Activated gamma-delta T cell (primary cell): ENCODE measurements at places on chromosomes 1 and 21.

DNA sequence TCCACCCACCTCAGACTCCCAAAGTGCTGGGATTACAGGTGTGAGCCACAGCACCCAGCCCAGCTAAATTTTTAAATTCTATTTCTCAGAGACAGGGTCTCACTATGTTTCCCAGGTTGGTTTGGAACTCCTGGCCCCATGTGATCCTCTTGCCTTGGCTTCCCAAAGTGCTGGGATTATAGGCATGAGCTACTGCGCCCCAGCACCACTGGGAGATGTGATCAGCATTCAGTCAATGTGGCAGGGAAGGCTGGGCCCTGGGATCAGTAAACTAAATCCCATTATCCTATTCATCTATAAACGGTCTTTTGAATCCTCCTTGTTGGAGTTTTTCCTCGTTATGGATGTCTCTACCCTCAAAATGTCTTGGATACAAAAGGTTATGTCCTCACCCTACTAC is 113.5 kb downstream of the PGBD5 start:
- no peak for DNase-seq

GRCh38 chr1:82503822-82504221 is 703.1 kb downstream of the ADGRL2 start:
- DNase-seq = no peak

DNA sequence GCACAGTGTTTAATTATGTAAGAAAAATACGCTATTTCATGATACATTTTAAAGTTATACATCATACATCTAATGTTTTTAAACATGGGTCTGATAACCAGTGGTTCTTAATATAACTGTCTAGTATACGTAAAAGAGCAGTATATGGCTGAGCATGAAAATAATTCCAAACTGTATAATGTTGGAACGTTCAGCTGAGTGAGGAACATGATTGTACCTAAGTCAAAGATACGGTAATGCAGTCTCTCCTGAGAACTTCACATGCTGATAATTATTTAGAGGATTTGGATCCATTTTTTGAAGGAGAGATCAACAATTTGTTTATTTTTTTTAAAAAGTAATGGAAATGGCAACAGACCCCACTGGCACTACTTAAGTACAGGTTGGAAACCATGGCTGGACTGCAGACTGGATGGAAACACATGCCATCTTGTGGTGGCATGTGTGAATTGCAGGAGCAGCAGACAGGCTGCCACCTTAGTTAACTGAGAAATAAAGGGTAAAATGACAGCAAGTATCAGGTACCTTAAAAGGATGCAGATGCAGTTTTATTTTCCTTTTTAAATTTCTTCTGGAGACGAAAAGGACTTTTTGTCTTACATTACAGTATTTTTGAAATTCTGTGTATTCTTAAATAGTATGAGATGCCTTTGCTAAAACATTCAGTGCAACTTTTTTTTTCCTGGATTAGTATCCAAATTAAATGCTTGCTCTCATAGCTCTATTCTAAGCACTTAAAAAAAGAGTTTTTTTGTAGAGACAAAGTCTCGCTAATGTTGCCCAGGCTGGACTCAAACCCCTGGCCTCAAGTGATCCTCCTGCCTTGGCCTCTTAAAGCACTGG is 73.8 kb downstream of the MTR start:
- DNase-seq = no peak

- DNase-seq = no peak
Observed at GRCh38 chr1:112309499-112309898, 86.5 kb upstream of the CTTNBP2NL start.

GRCh38 chr1:4591926-4592325 is 62.5 kb upstream of the AJAP1 start:
- no peak for DNase-seq

GRCh38 chr1:222347627-222348026 is 200.3 kb downstream of the HHIPL2 start:
- DNase-seq = no peak

GRCh38 chr1:104189207-104189606 is 439.5 kb downstream of the AMY1C start:
- no peak for DNase-seq

DNA sequence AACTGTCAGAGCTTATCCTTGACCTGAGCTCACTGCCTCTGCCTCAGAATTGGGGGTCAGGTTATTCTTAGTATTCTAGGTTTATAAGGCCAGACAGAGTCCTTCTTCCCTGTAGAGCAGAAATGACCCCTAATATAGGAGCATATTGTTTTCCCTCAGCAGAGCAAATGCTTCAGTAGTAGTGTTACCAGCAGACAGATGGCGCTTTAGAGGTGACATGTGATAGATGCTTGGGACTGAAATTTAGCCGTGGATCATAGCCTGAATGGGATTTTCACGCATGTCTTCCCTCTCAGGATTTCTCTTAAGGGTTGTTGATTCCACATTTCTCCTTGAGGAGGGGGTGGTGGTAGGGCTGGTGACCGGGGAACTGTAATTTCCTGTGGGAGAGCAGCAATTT is 24.5 kb downstream of the ADARB1 start:
- DNase-seq = no peak

GRCh38 chr1:150544204-150544603 is 5.0 kb upstream of the ADAMTSL4 start:
- DNase-seq = no peak

DNA sequence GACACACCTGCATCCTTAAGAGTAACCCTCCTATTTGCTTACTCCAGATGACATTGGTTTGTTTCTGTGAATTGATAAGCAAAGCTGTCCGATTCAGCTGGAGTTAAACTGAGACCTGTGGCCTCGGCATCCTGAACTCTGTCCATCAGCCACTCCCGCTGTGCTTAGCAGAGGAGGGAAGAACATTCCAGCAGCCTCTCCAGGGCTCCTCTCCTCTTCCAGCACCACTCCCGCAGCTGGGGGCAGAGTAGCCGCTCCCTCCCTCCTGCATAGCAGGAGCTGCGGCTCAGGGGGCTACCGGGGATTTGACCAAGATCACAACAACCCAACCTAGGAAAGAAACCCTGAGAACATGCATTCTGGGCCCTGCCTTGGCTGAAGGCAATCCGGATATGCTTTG is 8.8 kb downstream of the LRRC38 start:
- no peak for DNase-seq

GRCh38 chr21:28410256-28410655 is 582.4 kb downstream of the LTN1 start:
- no peak for DNase-seq

GRCh38 chr1:56627019-56627635 is 18.0 kb upstream of the PRKAA2 start:
- DNase-seq = no peak

- no peak for DNase-seq
Observed at GRCh38 chr1:19086176-19086875, 123.7 kb downstream of the UBR4 start.

GRCh38 chr1:108962681-108963051 is 618 bp downstream of the CLCC1 start:
- DNase-seq = no peak

DNA sequence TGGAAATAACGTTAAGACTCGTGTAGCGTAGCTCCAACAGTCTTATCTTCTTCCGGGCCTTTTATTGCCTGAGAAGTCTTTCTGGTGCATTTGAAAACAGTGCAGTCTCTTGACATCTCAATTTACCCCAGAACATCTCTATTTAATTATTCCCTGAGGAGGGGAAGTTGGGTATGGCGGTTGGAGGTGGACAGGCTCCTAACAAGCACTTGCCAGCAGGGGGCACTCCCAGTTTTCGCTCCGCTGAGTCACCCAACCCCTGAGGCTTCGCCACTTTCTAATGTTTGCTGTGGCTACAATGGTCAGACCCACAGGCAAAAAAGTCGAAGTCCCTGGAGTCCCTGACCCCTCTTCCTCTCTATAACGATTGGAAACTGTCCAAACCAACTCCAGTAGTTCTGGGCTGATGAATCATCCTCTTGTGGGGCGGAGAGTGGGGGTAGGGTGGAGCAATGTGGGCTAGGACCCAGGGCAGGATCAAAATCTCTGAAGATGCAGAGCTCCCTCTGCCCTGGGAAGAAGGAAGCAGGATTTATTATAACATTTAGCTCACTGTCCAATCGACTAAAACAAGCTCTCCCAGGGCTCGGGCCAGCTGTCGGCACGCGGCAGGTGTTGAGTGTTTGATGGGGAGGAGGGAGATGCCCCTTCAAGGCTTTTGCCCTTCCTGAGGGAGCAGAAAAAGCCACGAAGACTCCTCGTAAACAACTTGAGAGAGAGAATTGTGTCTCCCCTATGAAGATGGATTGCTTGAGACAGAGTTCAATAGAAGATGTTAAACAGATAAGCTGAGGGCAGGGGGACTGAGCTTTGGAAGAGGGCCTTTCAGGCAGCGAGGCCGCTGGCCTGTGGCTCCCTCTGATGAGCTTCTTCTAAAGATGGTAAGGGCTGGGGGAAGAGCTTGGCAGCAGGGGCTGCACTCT is 85.7 kb downstream of the BRINP2 start:
- no peak for DNase-seq

- no peak for DNase-seq
Observed at GRCh38 chr1:36909946-36910725, 124.2 kb downstream of the GRIK3 start.

- DNase-seq = no peak
Observed at GRCh38 chr1:197213193-197213592, 54.9 kb upstream of the CRB1 start.

DNA sequence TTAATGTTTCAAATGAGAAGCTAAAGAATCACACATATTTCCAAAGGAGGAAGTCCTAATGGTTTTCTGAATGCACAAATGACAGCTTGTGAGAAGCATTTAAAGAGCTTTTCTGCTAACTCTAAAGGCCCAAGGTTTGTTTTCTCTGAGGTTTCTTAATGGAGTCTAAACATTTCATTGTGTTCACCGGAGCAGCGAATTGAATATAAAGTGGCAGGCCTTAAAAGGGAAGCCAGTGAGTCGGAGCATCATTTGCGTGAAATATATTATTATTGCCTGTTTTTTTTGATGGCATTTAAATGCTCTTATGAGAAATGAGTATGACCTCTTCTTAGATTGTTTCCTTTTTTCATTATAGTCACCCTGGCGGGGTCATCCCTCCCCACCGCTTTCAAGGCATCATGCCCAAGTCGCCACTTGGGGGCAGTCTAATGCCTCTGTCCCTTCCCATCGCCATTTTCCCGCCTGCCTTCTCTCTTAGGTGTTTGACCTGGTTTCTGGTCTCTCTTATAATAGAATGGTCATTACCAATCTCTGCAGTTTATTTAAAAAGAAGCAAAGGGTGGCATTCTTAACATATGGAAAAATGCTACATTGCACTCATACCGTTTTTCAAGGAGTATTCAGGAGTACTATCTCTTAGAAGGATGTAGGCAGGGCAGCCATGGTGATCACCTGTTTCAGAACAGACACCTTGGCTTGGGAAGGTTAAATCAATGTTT is 25.3 kb upstream of the OVAAL start:
- no peak for DNase-seq
